ENCODE measurements at places on chromosomes 3 and 15.

DNA sequence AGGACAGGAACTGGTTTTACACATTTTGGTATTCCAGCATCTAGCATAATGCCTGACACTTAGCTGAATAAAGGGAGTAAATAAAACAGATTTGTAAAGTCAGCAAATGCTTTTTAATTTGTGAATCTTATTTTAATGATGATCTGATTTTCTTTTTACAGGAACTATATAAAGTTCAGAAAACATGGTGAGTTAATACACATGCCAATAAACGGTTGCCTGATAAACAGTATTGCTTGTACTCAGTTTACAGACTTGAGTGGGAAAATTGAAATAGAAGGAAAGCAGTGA, 1.4 kb downstream of the PSMA4 start:
- DNase-seq, result no peak

GRCh38 chr3:179953993-179954870, 82.5 kb downstream of the PEX5L start:
- no peak for DNase-seq

DNA sequence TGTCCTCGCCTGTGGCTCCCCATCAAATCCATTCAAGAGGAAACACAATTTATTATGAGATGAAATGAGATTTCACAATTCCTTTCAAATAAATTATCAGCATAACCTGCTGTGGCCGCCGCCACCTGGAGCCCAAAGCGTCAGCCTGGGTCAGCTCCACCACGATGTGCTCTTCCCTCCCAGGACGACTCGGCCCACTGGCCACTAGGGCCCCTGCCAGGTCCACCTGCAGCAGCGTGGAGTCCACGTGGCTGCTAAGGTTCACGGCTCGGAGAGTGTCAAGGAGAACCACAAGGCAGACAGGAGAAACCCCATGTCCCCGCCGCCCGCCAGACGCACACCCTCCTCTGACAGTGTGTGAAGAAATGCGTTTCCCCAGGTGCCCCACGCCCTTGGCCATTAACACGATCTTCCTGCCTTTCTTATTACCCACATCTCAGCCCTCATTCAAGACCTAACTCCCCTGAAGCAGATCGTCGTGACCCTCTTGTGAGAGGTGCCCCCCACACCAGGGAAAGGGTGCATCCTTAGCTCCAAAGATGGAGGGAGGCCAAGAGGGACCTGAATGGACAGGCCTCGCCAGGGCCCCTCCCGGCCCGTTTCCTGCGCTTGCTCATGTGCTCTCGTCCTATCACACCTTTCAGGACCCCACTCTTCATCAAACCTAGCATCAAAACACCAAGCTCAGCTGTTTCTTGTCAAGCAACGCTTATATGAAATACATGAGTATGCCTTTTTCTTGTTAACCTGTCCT, 80.6 kb downstream of the OCA2 start:
- DNase-seq, result no peak

GRCh38 chr3:72440491-72440890, 407.8 kb downstream of the SHQ1 start:
- no peak for DNase-seq
